T1000 (cell line): ENCODE measurements at places on chromosomes 16 and 17.

DNA sequence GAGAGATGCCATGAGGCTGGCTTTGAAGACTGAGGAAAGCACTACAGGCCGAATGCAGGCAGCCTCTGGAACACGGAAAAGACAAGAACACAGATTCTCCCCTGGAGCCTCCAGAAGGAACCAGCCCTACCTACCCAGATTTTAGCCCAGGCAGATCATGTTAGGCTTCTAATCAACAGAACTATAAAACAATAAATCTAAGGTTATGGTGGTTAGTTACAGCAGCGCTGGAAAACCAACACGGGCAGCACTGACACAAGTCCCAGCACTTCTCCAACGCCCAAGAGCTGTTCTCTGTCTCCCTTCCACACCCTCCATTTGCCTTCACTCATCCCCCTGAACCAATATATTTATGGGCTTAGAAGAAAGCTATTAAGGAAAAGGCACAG is 7.5 kb downstream of the ANKRD11 start:
- no peak for DNase-seq

- DNase-seq: no peak
Observed at GRCh38 chr17:19337712-19338023, 24.9 kb downstream of the B9D1 start.

DNA sequence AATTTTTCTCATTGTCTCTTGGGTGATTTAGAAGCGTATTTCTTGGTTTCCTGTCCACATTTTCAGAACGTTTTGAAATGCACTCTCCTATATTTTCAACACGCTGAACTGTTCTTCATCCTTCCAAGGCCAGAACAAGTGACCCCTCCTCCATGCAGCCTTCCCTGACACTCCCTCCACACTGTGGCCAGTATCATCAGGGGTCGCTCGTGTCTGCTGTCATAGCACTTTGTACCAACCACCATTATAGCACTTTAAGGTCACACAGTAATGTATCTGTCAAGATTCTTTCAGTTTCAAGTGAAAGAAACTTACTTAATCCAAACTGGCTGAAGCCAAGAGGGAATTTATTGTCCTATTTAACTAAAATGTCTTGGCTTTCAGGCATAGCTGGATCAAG is 17.5 kb upstream of the IL21R start:
- DNase-seq: no peak

GRCh38 chr17:32114536-32114935 is 27.8 kb upstream of the RHOT1 start:
- no peak for DNase-seq

GRCh38 chr16:81388357-81388756 is 56.3 kb upstream of the CMIP start:
- DNase-seq: no peak

DNA sequence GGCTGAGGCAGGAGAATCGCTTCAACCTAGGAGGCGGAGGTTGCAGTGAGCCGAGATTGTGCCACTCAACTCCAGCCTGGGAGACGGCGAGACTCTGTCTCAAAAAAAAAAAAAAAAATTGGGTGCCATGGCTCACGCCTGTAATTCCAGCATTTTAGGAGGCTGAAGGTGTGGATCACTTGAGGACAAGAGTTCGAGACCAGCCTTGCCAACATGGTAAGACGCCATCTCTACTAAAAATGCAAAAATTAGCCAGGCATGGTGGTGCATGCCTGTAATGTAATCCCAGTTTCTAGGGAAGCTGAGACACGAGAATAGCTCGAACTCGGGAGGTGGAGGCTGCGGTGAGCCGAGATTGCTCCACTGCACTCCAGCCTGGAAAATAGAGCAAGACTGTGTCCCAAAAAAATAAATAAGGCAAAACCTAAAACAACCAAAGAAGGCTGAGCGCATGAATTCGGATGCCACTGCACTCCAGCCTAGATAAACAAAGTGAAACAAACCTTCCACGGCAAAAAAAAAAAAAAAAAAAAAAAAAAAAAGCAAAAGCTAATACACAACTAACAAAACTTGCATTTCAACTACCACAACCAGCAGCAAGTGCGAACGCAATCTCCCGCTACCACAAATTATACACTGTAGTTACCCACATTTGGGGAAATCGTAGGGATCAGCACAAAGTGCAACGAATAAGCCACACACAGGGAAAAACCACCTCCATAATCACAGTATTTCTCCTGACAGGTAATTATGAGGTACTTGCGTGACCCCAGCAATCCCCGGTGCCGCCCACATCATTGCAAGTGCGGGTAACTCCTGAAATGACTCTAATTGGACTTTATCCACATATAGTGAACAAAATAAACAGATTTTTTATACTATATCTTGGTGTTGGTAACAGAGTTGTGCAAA is 25.6 kb downstream of the TEX14 start:
- no peak for DNase-seq

DNA sequence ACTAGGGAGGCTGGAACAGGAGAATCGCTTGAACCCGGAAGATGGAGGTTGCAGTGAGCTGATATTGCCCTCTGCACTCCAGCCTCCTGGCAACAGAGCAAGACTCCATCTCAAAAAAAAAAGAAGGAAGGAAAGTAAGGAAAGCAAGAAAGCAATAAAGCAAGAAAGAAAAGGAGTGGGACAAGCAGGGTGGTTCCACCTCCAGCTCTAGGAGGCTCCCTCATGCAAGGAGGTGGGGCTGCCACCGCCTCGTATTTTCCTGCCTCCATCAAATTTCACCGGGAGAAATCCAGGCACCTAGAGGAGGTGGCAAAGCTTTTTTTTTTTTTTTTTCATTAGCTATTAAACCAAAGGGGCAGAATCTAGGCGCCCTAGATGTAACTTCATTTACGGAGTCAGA is 1.0 kb downstream of the CYB561 start:
- no peak for DNase-seq

DNA sequence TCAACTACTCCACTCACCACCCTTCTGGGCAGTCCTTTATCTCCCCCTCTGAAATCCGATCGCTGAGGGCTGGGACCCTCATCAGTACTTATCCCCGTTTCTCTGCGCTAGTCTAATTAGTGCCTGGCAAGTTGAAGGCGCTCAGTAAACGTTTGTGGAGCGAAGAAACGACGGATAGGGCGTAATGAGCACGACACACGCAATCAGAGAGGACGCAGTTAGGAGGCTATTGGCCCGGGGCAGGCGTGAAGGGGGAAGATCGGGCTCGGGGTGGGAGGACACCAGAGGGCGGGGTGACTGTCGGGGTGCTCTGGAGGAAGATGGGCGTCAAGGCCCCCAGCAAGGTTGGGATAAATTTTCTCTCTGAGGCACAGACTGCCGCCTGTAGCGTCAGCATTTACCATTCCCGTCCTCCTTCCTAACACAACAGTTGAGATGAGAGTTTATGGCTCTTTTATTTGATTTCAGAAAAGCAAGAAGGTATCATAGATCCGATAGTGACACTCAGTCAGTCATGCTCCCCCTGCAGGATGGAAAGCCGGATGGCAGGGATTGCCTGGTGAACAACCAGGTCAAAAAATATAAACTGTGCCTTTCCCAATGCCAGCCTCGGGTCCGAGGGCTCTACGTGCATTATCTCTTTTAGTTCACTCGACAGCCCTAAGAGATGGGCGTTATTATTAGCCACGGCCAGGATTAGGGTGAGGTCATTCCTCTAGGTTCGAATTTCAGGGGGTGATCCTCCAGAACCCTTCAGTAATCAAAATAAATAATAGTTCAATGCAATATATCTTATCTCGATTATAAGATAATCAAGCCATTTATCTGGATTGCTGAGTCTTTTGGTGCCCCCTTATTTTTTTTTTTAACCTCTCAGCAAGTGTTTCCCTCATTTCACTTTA is 9.5 kb upstream of the ARL4D start:
- DNase-seq: peak; percentile 58

DNA sequence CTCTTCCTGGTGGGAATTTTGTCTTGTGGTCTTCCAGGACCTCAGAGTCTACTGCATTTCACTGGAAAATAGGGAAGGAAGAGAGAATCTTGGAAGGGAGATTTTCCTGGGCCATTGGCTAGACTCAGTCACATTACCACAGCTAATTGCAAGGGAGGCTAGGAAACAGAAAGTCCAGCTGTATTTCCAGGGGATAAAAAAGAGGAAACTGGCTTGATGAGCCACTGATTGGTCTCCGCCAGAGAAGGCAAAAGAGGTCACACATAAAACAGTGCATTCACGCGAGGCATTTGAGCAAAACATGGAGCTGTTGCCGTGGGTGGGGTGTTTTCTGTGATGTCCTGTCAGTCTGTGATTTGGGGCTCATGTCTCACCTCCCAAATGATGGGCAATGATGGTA is 345.3 kb downstream of the FOXL1 start:
- DNase-seq: no peak
